ENCODE measurements at places on chromosomes 13 and 19.

GRCh38 chr19:15154002-15154612 is 46.7 kb downstream of the NOTCH3 start:
- peak; percentile 36 for DNase-seq

DNA sequence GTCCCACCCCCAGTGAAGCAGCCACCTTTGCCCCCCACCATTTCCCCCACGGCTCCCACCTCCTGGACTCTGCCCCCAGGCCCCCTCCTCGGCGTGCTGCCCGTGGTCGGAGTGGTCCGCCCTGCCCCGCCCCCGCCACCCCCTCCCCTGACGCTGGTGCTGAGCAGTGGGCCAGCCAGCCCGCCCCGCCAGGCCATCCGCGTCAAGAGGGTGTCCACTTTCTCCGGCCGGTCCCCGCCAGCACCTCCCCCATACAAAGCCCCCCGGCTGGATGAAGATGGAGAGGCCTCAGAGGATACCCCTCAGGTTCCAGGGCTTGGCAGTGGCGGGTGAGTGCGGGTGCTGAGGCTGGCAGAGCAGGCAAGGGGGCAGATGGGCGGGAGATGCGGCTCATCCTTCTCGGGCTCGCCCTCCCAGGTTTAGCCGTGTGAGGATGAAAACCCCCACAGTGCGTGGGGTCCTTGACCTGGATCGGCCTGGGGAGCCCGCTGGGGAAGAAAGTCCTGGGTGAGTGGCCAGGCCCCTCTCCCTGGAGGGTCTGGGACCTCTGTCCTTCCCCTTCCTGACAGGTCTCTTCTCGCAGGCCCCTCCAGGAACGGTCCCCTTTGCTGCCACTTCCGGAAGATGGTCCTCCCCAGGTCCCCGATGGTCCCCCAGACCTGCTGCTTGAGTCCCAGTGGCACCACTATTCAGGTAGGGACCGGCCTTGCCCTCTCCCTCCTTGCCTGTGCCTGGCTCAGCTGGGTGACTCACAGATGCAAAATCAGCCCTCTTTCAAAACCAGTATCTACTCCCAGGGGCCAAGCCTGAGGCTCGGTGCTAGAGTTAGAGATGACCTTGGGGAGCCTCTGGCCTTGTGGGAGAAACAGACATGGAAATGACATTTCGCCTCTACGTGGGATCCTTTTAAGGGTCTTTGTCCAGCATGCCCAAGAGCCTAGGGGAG is 8.8 kb downstream of the IGFLR1 start:
- DNase-seq, result no peak

DNA sequence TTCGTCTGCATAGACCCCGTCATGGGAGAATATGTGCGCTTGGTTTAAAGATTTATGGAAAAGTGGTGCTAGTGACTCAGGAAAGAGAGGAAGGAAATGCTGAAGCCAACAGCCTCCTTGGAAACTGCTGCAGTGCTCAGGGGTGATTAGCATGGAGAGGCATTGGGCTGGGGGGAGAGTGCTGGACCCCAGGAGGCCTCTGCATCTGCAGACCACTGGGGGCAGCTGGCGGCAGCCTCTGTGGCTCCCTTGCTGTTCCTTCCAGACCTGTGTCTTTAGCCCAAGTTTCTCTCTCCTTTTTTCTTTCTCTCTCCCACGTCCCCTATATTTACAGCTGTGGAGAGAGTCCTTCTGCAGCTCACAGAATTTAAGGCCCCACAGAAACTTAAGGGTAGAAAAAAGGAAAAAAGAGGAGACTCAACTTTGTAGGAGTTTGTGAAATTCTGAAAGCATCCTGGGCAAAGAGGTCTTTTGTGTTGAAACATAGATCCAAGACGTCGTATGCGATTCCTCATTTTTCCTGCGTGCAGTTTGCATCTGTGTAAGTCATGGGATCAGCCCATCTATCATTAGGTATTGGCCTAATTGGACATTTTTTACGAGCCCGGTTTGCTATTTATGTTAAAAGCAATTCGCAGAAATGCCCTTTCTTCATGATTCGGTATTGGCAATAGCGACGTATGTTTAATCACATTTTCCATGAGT is 116.2 kb upstream of the ZNF536 start:
- DNase-seq, result no peak

- DNase-seq, result no peak
Observed at GRCh38 chr13:45943120-45943519, 91.6 kb upstream of the SIAH3 start.

DNA sequence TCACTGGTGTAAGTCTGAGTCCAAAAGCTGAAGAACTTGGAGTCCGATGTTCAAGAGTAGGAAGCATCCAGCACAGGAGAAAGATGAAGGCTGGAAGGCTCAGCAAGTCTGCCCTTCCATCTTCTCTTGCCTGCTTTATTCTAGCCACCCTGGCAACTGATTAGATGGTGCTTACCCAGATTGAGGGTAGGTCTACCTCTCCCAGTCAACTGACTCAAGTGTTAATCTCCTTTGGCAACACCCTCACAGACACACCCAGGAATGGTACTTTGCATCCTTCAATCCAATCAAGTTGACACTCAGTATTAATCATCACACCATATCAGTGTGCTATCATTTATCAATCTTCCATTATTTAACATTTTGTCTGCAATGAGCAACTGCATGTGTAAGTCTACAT is 223.5 kb downstream of the GPC5 start:
- DNase-seq, result no peak

DNA sequence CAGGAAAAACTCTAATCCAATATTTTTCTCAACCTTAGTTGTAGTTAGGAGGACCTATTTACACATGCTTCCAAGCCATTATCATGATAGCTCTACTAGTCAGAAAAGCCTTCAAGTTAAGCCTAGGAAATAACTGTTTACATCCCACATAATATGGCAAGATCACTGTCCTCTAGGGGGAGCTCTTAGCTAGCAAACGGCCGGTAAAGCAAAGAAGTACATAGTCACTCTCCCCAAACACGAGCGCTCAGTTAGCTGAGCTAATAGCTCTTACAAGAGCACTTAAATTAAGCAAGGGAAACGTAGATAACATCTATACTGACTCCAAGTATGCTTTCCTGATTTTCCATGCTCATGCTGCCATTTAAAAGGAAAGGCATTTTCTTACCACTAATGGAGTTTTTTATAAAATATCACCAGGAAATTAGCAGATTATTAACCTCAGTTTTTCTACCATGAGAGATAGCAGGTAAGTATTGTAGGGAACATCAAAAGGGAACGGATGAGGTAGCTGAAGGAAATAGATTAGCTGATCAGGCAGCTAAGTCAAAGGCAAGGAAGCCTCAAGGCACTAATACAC is 100.6 kb upstream of the PABPC3 start:
- DNase-seq, result peak; percentile 56

GRCh38 chr13:89701913-89702312 is 1645.6 kb upstream of the MIR17HG start:
- no peak for DNase-seq

DNA sequence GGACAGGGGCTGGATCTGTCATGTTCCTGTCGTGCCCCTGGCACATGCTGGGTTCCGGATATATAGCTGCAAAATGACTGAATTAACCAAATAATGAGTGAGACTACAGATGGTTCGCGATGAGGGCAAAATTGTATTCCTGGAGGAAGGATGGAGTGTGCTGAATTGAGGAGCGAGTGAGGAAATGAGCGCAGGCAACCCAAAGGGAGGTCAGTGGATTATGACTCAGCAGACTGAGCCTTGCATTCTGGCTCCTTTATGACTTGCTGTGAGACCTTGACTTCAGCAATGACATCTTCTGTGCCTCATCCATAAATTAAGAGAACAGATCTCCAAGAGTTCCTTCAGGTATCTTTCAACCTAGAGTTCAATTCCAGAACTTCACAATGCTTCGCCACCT is 115.0 kb upstream of the CLDN10 start:
- DNase-seq, result no peak

DNA sequence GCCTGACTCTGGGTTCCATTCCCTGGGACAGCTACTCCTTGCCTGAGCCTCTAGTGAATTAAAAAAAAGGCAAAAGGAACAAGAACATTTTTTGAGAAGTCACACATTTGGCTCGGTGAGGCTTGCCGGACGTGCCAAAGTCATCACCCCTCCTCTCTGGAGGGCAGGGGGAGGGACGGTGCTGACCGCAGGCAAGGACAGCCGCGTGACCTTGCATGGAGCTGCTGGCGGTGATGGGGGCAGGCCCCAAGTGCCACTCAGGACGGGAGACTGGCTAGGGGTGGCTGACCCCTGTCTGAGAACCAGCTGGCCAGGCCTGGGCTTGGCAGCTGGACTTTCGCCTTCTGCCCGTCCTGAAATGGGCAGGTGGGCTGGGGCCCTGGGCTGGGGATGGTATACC is 26.4 kb downstream of the MAP2K2 start:
- DNase-seq, result no peak

DNA sequence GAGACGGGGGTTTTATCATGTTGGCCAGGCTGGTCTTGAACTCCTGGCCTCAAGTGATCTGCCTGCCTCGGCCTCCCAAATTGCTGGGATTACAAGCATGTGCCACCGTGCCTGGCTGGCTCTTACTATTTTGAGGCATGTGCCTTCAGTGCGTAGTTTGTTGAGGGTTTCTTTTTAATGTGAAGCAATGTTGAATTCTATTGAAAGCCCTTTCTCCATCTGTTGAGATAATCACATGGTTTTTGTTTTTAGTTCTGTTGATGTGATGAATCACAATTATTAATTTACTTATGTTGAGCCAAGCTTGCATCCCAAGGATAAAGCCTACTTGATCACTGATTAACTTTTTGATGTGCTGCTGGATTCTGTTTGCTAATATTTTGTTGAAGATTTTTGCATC is 290.9 kb downstream of the KCNRG start:
- no peak for DNase-seq

GRCh38 chr13:39451860-39452301 is 151.1 kb downstream of the LHFPL6 start:
- DNase-seq, result no peak

Measured in A549 (cell line).